ENCODE measurements at places on chromosomes 16 and 17. TPM values are rescaled to one million over a fixed set of nuclear protein-coding genes. Genes with fewer than 3 reads are reported as not detected.

Gene CIBAR2
- not detected for total RNA-seq

GRCh38 chr16:65700596-65700995 lies 578.7 kb upstream of the CDH11 start:
- DNase-seq = no peak

DNA sequence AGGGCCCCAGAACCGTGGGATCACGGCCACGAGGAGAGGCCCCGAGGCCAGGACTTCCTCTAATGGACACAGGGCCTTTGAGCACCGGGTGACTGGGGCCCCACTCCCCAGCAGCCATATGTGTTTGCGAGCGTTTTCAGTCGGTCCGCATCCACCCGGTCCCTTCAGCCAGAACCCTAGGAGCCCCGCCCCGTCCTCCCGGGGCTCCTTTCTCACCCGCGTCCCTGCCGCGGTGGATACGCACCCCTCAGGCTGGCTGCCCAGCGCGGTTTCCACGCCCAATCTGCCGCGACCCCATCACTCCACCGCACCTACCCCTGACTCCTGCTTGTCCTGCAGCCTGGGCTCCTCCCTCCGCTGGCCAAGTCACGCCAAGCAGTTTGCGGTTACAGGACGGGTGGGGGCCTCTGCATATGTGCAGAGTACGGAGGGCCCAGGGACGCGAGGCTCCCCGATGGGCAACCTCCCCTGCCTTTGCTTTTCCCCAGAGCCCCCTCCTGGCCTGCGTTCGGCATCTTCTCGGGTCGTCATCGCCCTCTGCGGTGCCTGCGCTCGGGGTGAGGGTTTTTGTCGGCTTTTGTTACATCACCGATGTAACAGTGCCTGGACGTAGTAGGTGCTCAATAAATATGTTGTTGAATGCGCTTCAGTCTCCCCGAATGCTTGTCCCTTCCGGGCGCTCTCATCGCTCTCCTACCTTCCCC lies 1.0 kb upstream of the TTYH2 start:
- no peak for DNase-seq

GRCh38 chr16:57770361-57770760 lies 31.9 kb downstream of the KIFC3 start:
- DNase-seq = no peak

DNA sequence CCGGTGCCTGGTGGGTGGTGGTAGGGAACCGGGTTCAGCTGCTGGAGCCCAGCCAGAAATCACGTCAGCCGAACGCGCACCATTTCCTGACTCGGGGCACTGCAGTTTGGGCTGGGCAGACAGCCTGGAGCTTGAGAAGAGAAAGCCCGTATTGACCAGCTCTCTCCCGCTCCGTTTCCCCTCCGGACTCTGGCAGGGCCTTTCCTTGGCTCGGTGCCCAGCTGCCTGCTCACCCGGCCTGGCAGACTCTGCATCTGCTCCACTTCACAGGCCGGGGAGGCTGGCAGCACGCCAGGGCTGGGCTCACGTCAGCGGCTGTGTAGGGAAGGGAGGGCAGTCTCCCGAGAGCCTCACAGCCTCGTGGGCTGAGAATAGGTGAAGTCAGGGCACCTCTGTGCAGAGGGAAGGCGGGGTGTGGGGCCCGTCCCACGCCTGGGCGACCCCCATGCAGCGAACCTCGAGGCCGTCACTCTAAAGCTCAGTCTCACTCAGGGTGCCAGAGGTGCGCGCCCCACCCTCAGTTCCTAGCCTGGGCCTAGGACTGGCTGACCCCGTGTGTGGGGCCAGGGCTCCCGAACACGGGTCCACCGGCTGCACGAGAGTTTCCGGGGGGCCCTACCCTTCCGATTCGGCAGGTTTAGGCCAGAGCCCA lies 59.1 kb downstream of the OR1D5 start:
- DNase-seq = peak; percentile 98
